ENCODE measurements at places on chromosomes 4 and X. TPM values are rescaled to one million over a fixed set of nuclear protein-coding genes. Genes with fewer than 3 reads are reported as not detected.

The RAB33A gene
- total RNA-seq = 28.8 TPM

The L1CAM gene
- total RNA-seq = 2.2 TPM

The SPANXN2 gene
- total RNA-seq = not detected

The DLG3 gene
- 27.3 TPM for total RNA-seq

- no peak for DNase-seq
Observed at GRCh38 chrX:132093239-132093860, 34.5 kb downstream of the FRMD7 start.

DNA sequence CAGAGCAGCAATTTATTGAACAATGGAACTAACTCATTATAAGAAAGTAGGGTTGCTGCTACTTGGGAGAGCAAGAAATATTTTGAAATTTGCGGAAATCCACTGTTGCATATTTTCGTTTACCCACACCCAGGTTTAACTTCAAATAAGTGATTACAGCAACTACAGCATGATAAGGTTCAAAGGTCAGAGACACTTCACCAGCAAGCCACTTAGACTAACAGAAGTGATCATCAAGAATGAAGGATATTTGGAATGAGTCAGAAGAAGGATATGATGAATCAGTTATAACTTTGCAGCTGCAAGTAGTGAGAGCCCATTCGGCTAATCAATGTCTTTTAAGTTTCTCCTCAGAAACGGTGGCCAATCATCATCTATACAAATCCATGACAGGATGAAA is 199.3 kb downstream of the TMA16 start:
- DNase-seq = no peak

DNA sequence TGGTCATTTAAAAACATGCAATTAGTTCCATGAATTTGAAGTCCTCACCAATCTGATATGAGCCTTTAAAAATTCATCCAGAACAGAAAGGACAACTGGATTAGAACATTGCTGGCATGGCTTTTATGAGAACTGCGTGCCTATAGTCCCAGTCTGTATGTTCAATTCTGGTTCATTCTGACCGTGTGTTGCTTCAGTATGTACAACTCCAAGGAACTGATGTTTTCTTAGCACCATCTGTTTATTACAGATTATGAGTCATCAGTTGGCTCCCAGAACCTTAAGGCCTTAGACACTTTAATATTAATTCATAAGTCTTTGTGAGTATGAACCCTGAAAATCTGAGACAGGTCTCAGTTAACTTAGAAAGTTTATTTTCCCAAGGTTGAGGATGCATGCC is 115.0 kb downstream of the CEP44 start:
- DNase-seq = no peak

DNA sequence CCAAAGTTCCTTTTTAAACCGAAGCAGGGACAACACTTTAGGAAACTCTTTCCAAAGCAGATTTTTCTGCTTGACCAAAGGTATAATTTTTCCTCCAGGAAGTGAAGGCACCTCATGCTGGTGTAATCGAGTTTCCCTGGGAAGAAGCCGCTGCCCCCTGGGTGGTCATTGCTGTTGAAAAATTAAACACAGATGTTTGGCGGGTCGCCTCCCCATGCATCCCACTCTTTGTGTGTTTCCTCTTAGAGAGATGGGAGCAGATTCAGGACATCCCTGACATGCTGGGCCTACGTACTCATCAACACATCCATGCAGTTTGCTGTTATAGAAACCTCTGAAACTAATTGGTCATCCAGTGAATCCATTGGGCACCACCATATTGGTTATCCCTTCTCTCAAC is 179.2 kb upstream of the HCCS start:
- DNase-seq = no peak

DNA sequence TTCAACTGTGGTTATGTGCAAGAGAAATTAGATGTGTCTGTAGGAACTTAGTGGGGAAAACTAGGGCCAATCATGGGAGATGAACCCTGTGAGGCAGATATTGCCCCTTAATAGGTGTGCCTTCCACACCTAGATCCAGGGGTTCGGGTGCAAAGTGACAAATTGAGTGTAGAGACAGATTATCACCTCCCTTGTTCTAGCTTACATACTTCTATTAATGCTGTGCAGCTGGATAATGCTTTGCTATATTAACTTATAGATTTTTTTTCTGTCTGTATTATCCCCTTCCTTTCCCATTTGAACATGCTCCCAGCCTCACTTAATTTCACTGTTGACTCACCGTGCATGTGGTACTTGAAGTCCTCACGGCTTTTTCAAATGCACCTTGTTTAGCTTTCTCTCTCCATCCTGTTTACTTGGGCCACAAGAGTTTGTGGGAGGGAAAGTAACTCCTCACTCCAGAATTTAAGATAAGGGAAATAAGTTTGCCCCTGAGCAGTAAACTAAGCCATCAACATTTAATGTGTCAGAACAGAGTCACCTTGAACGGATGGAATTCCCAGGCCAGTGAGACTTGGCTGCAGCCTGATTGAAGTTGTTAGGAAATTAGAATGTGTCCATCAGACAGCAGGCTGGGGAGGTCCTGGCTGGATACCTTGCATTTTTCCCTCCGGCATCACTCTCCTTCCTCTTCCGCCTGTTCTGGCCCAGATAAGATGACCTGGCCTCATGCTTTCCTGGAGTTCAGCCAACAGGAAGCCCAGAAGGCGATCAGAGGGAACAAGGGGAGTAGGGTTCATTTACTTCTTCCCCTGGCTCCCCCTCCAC is 478.4 kb downstream of the BCOR start:
- DNase-seq = no peak

DNA sequence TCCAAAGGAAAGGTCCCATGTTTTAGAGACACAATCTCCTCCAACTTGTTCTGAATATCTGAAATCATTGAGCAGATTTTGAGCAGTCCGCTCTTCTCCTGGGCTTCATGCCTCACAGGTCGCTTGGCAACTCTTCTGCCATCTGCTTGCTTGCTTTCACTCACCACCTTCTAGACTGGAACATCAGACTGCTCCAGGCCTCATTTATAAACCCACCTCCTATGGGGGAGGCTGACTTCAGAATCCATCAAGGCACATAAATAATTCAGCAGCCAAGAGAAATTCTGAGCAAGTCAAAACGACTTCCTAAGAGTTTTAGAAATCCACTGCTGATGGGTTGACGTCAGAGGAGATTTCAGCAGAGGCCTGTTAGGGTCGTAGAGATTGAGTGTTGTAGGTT is 64.1 kb downstream of the FAM184B start:
- DNase-seq = no peak

All from activated CD8-positive, alpha-beta T cell treated with anti-CD3 and anti-CD28 coated beads for 36 hours (primary cell).